ENCODE measurements at places on chromosomes 4 and X. TPM values are rescaled to one million over a fixed set of nuclear protein-coding genes. Genes with fewer than 3 reads are reported as not detected.

DCX gene
- not detected for total RNA-seq

GPC3 gene
- 0.13 TPM for total RNA-seq

RBM10 gene
- 57.0 TPM for total RNA-seq

SRPX2 gene
- not detected for total RNA-seq

SLC34A2 gene
- total RNA-seq: not detected

PHF8 gene
- total RNA-seq: 42.5 TPM

RNF212 gene
- 0.88 TPM for total RNA-seq

RS1 gene
- not detected for total RNA-seq

SYNPO2 gene
- total RNA-seq: 0.50 TPM

RASL11B gene
- total RNA-seq: 0.25 TPM

NR0B1 gene
- not detected for total RNA-seq

PALLD gene
- total RNA-seq: 5.8 TPM

RAI2 gene
- not detected for total RNA-seq

GPRASP1 gene
- total RNA-seq: 1.6 TPM

PLS3 gene
- total RNA-seq: 0.13 TPM

SHROOM2 gene
- not detected for total RNA-seq
